ENCODE measurements at places on chromosomes 11 and 22.

DNA sequence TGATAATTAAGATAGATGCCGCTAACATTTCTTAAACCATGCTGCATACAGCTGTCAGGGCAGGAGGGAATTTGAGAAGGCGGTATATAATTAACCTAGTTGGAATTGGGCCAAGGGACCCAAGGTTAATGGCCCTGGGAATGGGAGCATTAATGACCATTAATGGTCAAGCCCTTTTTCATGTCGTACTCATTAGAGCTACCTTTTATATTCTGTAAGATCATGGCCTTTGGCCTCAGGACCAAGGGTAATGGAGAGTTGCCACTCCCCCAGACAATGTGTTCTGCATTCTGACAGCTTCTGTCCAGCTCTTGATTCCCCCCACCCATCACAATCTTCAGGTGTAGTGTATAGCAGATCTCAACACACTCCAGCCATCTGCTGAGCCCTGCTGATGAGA, 111.6 kb downstream of the NTM start:
- no peak for DNase-seq

- no peak for DNase-seq
These were observed 143.6 kb upstream of the POU2AF2 start for GRCh38 chr11:111101881-111102280.

DNA sequence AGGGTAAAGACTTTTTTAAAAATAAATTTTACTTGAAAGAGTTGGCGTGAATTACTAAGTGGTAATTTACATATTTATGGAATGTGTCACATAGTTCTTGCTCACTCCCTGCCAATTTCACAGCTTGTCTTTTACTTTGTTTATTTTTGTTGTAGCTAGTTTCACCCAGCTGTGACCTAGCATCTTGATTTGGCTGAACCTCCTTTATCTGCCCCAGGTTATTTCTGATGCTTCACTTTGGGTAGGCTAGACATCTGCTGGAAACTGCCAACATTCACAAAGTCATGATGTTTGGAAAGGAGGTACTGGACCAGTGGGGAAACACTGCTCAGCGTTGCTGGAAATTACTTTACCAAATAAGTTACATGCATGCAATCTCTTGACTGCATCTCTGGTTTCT, 1676.0 kb upstream of the RAG2 start:
- no peak for DNase-seq

- no peak for DNase-seq
These were observed 36.5 kb upstream of the CSNK1E start for GRCh38 chr22:38353701-38354100.

DNA sequence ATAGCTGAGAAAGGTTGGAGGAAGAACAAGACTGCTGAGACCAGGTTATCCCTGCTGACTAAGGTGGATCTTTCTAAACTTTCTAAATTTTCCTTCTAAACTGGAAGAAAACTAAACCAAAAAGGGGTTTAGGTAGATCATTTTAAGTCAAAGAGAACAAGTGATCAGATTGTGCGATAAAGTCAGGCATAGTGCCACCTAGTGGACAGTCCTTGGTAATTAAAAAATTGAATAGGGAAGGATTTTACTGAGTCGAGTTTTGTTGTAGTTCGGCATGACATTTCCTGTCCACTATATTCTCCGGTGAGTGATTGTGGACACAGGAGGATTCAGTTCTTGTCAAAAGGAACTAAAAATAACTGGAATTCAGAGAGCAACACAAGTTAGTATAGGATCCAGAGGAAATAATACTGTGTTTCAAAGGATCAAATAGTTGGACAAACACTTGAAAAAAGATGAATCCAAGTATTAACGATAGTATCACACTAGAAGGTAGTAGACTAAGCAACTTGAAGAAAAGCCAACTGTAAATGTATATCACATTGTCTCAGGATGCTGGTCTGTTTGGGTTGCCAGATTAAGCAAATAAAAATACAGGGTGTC, 1236.4 kb downstream of the FAM181B start:
- no peak for DNase-seq

- DNase-seq: no peak
These were observed 400.7 kb downstream of the TMEM135 start for GRCh38 chr11:87438416-87438815.

- DNase-seq: no peak
These were observed 6.6 kb downstream of the TREH start for GRCh38 chr11:118672846-118673245.

- no peak for DNase-seq
These were observed 11.8 kb upstream of the MIF start for GRCh38 chr22:23882370-23882769.

GRCh38 chr11:94450048-94450447, 43.6 kb downstream of the MRE11 start:
- no peak for DNase-seq

All from islet precursor cell (in vitro differentiated cells).